ENCODE measurements at places on chromosomes 13 and 19. TPM values are rescaled to one million over a fixed set of nuclear protein-coding genes. Genes with fewer than 3 reads are reported as not detected.

- DNase-seq = no peak
Observed at GRCh38 chr19:55809381-55810058, 22.3 kb downstream of the NLRP11 start.

DNA sequence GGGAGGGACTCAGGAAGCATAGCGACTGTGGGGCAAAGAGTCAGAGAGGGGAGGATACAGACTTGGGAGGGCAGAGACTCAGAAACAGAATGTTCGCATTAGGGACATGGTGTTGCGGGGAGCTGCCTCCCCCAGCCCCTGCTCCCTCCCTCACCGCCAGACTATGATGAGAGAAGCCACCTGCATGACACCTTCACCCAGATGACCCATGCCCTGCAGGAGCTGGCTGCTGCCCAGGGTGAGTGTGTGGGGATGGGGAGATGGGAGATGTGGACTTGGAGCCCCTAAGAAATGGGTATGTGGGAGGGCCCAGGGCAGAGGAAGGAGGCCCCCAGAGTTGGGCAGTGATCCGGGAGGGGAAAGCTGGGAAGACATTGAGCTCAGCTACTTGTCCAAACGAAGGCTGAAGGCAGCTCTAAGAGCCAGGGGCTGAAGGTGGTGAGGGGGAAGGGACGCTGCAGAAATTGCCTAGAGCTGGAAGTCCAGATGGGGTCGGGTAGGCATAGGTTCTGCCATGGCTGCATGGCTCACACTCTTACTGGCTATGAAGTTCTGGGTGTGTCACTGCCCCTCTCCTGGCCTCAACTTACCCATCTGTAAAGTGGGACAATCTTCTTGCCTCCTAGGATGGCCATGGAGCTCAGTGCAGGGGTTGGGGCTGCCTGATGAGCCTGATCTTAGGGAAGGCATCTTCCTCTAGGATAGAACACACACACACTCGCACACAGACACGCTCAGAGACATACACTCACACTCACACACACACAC, 1.4 kb downstream of the SPACA6 start:
- no peak for DNase-seq

GRCh38 chr19:39339674-39340073, 2.5 kb upstream of the SAMD4B start:
- no peak for DNase-seq

The RGS9BP gene
- polyA plus RNA-seq = 0.27 TPM

The TYROBP gene
- polyA plus RNA-seq = 8.7 TPM
